Nephron progenitor cell (in vitro differentiated cells): ENCODE measurements at places on chromosomes 4 and X.

DNA sequence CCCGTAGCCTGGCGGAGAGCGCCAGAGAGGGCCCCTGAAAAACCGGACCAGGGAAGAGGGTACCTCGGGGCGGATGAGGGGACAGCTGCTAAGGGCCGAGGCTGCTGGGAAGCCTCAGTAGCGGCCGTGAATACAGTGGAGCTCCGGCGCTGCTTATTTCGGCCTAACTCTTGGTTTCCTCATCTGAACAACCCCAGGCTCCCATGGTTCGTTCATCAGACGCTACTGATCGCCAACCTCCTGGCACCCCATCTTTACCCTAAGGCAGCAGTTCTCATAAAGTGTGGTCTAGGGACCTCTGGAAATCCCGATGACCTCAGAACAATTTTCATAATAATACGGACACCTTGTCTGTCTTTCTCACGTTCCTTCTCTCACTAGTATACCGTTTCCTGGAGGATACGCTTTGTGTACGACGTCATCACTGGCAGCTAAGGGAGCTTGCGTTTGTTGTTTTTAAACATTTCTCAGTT is 645 bp upstream of the RAB28 start:
- no peak for DNase-seq

GRCh38 chr4:35649011-35649410 is 595.3 kb downstream of the ARAP2 start:
- DNase-seq: no peak

DNA sequence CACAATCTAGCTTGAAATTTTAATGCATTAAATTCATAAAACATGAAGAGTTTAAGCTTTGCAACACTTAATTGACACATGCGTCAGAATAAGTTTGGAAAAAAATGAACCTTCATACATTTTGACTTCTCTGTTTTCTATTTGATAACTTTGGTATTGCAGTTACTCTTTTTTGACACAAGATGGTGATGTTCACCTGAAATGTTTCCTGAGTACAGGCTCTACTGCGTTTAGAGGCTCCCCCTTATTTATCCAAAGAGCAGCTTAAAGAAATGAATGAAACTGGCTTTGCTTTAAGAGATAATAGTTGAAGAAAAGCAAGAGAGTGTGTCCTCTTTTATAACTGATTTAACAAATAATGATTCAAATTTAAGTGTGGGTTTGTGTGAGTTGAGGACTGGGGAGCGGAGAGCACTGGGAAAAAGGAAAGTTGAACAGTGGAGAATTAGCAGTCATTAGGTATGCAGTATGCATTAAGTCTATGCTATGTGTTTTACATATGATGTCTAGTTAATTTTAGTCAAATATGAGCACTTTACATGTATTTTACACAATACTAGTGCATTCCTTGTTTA is 180.6 kb upstream of the NUDT6 start:
- no peak for DNase-seq

DNA sequence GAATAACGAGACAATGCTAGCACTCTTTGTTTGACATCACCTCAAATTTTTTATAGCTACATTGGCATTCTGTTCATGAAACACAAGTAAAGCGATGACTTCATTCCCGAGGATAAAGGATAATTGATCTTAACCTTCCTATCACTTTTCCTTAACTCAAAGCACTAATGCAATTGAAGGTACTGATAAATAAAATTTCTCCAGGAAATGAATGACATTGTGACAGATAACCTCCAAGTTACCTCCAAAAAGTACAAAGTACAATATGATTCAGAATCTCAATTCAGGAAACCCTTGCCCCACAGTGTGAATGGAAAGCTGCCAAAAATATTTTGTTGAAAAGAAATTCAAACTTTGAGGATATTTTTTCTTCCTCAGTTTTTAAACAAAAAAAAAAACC is 1.8 kb downstream of the PRSS12 start:
- DNase-seq: no peak

- DNase-seq: peak; percentile 56
Observed at GRCh38 chrX:24395775-24396174, 35.3 kb downstream of the SUPT20HL1 start.

DNA sequence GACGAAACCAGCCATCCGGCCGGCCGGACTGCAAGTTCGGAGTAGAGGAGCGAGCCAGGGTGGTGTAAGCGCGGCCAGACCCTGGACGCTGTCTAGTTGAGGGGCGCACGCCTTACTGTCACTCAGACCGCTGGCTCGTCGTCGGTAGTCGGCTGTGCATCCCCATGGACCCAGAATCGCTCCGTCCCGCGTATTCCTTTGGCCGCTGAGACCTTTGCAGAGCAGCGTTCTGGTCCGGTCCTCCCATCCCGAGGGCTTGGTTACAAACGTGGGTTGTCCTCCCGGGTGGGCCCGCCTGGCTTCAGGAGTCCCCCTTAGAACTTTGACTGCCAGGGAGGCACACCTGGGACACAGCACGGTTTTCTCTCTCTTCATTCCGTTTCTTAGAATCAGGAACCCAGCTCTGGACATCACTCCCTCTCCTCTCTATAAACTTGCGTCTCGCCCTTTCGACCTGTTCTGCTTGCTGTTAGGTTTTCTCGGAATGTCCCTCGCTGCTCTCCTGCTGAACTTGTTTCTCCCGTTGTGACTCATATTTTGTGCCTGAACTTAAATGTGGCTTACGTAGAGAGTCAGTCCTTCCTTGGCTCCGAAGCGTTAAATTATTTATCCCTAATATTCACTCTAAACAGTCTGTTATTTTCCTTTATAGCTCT is 672 bp downstream of the PGM2 start:
- DNase-seq: no peak

DNA sequence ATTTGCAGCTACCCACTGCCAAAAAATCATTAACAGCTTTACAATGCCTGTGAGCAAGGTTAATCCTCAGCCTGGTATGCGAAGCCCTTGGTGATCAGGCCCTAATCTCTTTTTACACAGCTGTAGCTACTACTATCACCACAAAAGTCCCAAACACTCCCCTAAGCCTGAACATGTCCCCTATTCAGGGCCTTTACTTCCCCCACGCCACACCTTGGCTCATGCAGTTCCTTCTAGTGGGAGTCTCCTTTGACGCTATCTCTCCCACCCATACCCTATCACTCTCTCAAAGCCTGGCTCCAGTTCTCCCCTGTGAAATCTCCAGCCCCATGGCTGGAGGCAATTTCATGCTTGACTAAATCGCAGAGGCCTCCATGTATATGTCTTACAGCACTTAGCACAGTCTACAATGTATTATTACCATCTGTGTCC is 90.6 kb upstream of the CBR4 start:
- no peak for DNase-seq

- peak; percentile 17 for DNase-seq
Observed at GRCh38 chrX:20267607-20267930, 860 bp upstream of the RPS6KA3 start.

GRCh38 chr4:144223149-144223548 is 82.6 kb upstream of the GYPA start:
- no peak for DNase-seq

DNA sequence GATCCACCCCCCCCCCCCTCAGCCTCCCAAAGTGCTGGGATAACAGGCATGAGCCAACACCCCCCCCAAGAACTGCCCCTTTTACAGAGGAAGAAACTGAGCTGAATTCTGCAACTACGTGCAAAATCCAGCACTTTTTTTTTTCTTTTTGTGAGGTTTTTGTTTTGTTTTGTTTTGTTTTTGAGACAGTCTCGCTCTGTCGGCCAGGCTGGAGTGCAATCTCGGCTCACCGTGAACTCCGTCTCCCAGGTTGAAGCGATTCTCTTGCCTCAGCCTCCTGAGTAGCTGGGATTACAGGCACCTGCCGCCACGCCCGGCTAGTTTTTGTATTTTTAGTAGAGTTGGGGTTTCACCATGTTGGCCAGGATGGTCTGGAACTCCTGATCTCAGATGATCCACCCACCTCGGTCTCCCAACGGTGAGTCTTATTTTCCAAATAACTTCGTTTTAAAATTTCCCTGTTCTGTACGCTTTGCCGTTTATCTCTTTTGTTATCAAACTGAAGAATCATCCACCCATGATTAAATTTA is 4.9 kb downstream of the CRLF2 start:
- DNase-seq: no peak

DNA sequence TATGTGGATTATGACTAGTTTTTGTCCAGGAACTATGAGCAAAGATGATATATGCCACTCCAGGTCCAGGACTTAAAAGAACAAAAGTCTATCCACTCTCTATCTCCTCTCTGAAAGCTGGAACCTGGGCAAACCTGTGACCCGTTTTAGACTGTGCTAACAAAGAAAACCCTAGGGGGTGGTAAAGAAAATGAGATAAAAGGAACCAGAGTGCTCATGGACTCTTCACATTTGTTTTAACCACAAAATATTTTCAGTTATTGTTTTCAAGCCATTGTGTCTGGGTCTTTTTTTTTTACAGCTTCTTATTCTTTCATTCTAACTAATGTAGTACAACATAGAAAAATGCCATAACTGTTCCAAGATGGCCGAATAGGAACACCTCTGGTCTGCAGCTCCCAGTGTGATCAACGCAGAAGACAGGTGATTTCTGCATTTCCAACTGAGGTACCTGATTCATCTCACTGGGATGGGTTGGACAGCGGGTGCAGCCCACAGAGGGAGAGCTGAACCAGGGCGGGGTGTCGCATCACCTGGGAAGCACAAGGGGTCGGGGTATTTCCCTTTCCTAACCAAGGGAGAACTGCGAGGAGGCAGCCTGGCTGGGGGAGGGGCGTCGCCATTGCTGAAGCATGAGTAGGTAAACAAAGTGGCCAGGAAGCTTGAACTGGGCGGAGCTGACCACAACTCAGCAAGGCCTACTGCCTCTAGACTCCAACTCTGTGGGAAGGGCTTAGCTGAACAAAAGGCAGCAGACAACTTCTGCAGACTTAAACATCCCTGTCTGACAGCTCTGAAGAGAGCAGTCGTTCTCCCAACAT is 45.1 kb downstream of the CHM start:
- peak; percentile 64 for DNase-seq

DNA sequence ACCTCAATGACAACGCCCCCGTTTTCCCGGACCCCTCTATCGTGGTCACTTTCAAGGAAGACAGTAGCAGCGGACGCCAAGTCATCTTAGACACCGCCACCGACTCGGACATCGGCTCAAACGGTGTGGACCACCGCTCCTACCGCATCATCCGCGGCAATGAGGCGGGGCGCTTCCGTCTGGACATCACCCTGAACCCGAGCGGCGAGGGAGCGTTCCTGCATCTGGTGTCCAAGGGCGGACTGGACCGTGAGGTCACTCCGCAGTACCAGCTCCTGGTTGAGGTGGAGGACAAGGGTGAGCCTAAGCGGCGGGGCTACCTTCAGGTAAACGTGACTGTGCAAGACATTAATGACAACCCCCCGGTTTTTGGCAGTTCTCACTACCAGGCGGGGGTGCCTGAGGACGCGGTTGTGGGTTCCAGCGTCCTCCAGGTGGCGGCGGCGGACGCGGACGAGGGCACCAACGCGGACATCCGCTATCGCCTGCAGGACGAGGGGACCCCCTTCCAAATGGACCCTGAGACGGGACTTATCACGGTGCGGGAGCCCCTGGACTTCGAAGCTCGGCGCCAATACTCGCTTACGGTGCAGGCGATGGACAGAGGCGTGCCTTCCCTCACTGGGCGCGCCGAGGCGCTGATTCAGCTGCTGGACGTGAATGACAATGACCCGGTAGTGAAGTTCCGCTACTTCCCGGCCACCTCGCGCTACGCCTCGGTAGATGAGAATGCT is 2.2 kb downstream of the FAT4 start:
- DNase-seq: peak; percentile 49

DNA sequence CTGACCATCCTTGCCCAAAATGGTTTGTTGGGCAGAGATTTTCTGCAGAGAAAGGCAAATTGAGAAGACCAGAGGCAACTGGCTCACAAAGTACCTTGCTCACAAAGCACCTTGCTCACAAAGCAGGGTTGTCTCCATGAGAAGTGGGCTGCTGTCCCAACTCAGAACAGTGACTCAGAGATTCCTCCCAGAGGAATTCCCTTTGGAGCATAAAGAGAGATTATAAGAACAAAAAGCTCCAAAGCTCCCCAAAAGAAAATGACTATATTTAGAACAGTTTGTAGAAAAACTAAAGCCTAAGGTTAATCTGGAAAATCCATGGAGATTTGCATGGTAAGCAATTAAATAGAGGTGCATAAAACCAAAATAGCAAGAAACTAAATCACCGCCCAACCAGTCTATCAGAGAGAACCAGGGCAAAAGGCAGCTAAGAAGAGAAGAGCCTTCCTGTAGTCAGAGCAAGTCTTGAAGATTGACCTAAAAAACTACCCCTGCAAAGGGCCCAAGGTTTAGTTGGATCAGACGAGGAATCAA is 731.4 kb downstream of the FAT4 start:
- DNase-seq: no peak

- DNase-seq: peak; percentile 13
Observed at GRCh38 chr4:73417973-73418372, 13.9 kb downstream of the ALB start.

- DNase-seq: peak; percentile 93
Observed at GRCh38 chr4:41644288-41644914, 104.1 kb downstream of the PHOX2B start.

- DNase-seq: peak; percentile 24
Observed at GRCh38 chr4:184649971-184650855, 675 bp downstream of the PRIMPOL start.

DNA sequence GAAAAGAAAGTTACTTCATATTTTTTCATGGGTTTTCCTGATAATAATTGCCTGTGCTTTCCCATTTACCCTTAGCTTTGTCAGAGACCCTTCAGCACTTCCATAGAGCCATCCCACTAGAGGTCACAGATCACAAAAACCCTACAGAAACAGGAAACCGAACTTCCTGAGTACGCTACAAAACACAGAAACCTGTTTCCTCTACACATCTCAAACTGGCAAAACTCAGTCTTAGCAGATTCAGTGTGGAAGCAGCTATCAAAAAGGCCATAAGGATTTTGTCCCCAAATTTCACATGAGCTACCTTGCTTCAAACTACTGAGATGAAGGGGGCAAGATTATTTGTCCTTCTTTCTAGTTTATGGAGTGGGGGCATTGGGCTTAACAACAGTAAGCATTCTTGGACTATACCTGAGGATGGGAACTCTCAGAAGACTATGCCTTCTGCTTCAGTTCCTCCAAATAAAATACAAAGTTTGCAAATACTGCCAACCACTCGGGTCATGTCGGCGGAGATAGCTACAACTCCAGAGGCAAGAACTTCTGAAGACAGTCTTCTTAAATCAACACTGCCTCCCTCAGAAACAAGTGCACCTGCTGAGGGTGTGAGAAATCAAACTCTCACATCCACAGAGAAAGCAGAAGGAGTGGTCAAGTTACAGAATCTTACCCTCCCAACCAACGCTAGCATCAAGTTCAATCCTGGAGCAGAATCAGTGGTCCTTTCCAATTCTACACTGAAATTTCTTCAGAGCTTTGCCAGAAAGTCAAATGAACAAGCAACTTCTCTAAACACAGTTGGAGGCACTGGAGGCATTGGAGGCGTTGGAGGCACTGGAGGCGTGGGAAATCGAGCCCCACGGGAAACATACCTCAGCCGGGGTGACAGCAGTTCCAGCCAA is at the start of gene MMRN1:
Gene MMRN1 (plus strand): TSS at position 206 of the 902 bp plus-strand sequence. CDS start 118 bp downstream, at position 324.
- DNase-seq: no peak
